ENCODE measurements at places on chromosomes 7 and 10. TPM values are rescaled to one million over a fixed set of nuclear protein-coding genes. Genes with fewer than 3 reads are reported as not detected.

DNA sequence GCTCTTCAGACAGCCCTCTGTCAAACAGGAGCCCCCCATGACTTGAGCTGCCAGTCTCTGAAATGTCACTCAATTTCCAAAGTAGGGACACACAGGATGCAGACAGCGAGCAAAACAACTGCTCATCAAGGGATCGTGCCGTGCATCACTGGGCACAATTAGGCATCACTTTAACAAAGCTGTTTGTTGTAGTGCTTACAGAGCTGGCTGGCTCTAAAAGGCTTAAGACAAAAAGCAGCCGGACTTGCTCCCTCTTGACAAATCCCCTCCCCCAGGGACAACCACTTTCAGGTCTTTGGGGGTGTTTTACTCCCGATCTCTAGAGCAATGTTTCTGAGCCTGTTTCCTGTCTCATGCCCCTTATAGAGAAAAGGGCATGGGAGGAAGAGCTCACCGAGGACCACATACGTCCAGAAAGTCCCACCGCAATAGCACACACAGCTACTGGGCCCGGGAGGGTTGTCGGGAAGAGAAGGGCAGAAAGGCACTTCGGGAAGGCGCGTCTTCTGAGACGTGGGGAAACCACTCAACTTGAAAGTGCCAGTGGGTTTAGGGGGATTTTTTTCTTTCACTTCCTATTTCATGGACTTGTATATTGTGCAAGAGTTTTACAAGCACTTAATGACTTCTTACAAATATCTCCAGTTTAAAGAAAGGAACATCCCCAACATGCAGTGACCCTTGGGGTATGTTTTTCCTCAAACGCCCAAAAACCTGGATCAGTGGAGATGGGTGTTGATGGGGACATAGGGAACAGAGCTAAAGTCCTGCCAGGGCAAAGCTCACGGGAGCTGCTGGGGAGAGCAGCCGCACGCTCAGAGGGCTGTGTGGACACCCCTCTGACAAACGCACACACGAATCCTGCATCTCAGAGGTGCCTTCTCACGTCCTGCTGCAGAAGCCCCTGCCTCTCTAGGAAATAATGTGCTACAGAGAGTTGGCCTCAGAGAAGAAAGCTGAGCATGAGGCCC is 27.1 kb downstream of the LRRC20 start:
- no peak for DNase-seq

DNA sequence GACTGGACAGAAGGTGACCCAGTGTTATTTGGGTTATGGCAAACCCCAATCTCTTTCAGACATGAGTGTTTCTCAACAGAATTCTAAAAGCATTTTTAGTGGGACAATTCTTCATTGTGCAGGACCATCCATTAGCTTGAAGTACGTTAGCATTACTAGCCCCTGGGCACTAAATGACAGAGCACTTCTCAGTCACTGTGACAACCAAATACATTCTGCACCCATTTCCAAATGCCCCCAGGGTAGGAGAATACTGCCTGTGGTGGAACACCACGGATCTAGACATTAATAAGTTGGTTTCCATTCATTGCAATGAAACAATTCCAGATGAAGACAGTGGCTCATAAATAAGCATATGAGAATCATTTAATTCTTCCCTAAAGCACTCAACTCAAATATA is 102.4 kb upstream of the FRMD4A start:
- DNase-seq: no peak

DNA sequence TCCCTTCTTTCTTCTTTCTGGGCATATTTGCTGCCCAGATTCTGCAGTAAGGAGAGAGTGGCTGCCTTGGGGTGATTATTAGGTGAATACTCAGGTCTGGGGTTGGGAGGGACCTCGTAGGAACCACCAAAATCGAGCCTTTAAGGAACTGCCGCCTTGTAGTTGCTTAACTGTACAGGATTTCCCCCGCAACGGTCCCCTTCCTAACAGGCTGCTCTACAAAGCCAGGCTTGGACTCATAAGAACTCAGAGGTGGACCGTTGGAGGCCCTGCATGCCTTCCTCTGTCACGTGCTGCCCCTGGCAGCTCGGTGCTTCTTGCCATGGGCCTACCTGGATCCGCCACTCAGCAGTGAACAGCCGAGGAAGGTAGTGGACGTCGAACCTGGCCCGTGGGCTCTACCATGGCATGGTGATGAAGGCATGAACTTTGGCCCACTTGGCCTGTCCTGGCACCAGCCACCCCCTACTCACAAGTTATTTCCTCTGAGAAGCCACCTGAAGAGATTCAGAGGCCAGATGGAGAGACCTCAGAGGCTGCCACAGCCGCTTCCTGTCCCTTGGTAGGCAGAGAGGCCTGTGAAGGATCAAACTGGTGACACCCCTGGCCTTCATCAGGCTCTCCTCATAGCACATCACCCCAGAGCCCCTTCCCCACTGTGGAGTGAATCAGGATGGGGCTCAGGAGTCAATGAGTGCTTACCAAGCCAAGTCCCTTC is 54.6 kb downstream of the NOD1 start:
- DNase-seq: no peak

DNA sequence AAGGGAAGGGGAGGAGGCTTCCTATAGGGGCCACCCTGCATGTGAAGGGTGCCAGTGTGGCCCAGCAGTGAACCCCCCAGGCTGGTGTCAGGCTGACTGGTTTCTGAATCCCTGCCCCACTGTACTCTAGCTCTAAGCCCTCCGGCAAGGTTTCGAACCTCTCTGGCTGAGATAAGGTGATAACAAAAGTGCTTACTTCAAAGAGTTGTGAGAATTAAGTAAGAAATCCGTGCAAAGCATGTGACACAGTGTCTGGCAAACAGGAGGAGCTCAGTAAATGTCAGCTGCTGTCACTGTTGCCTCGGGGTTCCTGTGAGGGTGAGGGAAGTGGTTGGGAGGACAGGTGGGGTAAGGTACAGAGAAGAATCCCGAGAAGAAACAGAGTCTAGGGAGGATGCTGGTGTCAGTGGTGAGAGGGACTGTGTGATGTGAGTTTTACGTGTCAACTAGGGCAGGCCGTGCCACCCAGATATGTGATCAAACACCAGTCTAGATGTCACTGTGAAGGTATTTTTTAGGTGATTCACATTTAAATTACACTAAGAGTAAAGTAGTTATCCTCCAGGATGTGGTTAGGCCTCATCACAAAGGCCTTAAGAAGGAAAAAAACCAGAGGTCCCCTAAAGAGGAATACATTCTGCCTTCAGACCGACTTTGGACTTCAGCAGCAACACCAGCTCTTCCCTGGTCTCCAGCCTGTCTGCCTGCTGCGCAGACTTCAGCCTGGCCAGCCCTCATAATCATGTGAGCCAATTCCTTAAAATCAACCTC is 64.4 kb downstream of the BPGM start:
- DNase-seq: peak; percentile 82

DNA sequence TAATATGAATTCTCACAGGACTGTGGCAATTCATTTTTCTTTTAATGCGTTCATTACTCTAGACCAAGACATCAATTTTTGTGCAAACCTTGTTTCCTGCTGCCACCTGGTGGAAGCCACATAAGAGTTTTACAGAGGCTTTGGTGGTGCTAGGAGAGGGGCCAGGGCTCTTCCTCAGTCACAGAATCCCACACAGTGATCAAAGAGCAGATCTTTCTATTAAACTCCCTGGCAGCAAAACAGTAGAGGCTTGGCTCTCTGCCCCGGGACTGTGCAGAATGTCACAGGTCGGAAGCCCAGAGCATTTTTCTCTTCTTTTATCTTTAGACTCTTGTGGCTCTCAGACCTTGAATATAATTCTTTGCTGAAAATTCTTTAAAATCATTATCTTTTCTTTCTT is 506.4 kb upstream of the C7orf33 start:
- DNase-seq: peak; percentile 7

- no peak for DNase-seq
Measured at GRCh38 chr10:95326396-95326795, 35.6 kb upstream of the PDLIM1 start.

GRCh38 chr7:108034586-108034985 is 31.6 kb upstream of the LAMB1 start:
- DNase-seq: no peak

GRCh38 chr10:42790835-42791234 is 8.2 kb downstream of the BMS1 start:
- DNase-seq: no peak

DNA sequence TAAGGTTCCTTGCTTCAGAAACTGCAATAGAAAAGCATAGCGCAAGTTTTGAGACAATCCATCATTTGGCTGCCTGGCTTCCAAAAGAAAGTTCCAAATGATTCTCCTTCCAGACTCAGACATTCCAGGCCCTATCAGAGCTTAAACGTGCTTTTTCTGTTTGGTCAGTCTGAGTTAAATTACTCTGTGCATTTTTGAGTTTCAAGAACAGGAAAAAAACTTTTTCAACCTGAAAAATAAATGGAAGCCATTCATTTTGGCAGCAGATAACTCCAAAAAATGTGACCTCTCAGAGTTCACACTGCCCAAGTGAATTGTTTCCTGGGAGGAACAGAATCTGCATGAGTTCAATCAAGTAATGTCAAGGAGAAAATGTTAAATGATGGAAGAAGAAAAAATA is 354.2 kb downstream of the CXCL12 start:
- no peak for DNase-seq

- DNase-seq: no peak
Measured at GRCh38 chr10:10207538-10207937, 810.1 kb upstream of the CELF2 start.

DNA sequence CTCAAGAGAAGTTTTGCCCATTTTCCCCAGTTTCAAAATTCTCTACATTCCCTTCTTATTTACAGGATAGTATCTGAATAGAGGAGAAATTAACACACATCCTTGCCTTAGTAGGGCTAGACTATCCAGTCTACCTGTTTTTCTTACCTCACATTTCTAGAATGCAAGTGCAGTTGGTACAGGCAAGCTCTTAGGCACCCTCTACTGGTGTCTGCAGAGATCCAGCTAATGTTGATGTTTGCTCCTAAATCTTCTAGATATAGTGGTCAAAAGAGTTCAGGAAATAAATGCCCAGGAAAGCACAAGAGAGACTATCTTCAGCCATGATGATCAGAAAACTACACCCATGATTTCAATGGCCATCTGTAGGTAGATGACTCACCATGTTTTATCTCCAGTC is 205.3 kb downstream of the HTR7 start:
- DNase-seq: no peak

DNA sequence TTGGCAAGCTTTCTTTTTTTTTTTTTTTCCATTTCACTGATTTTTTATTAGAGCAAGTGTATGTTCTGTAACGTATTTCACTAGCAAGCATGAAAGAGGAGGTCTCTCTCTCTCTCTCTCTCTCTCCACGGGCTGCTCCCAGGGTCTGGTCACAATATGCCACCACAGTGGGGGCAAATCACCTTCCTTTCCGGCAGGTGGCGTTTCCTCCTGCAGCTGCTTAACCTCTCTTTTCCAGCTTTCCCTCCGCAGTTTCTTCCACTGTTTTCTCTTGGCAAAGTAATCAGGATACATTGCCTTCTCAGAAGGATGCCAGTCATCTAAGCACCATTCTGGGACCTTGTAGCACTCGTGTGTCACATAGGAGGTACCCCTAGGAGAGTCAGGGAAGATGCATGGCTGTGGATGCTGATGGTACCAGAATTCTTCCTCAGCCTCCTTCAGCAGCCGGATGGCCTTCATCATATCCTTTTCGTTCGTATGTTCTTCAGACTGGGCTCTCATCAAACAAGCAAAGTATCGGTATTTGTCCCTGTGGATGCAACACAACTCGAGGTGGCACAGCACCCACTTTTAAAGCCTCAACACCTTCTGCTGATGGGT is 197.3 kb upstream of the PODXL start:
- no peak for DNase-seq

- no peak for DNase-seq
Measured at GRCh38 chr7:86970986-86971385, 88.5 kb downstream of the ELAPOR2 start.

- DNase-seq: no peak
Measured at GRCh38 chr10:35056686-35057085, 33.5 kb downstream of the CUL2 start.

DNA sequence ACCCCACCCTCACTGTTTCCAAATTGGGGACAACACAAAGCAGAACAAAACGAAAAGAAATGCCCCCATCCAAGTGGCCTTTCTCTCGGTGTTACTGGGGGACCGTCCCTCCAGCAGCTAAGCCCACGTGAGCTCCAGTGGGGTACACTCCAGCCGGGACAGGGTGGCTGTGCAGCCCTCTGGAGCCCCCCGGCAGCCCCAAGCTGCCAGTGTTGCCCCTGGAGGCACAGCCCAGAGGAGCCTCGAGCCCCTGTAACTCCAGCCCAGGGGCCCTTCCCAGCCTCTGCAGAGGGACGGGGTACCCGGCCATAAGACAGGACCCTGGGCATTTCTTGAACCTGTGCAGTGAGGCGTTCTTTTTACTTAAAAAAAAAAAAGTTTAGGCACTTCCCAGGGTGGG is 124.5 kb upstream of the KCTD7 start:
- DNase-seq: no peak

The ZNF789 gene
- 2.8 TPM for polyA plus RNA-seq

The TAS2R5 gene
- 0.09 TPM for polyA plus RNA-seq

The EBLN1 gene
- polyA plus RNA-seq: not detected

The CFTR gene
- not detected for polyA plus RNA-seq

The TRIM24 gene
- polyA plus RNA-seq: 3.1 TPM

The PPP1R17 gene
- not detected for polyA plus RNA-seq

The SYCE1 gene
- polyA plus RNA-seq: 0.41 TPM

The SP4 gene
- polyA plus RNA-seq: 0.51 TPM

The MEST gene
- 19.2 TPM for polyA plus RNA-seq

The HOXA10 gene
- 3.3 TPM for polyA plus RNA-seq

Data from foreskin keratinocyte (primary cell).